ENCODE measurements at places on chromosomes 3 and 15.
A peak's percentile ranks its signal among the peaks of the same experiment; 100 is the strongest.

- no peak for DNase-seq
Observed at GRCh38 chr15:39539466-39539865, 41.4 kb upstream of the THBS1 start.

DNA sequence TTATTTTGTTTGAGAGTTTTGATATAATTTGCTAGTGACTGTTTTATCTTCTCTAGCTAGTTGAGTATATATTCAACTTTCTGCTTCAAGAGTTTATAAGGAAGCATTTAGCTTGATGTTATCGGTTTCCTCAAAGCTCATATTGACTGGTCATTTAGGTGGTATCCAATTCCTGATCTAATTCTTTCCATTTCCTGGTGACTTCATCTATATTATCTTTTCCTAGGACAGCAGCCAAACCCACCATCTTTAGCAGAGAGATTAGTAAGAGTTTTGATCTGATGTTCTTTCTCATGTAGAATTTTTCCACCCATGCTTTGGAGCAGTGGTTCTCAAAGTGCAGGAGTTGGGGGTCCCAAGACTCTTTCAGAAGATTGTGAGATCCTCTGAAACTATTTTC is 148.6 kb upstream of the STT3B start:
- DNase-seq: no peak

- no peak for DNase-seq
Observed at GRCh38 chr15:65466901-65467300, 44.2 kb upstream of the IGDCC4 start.

DNA sequence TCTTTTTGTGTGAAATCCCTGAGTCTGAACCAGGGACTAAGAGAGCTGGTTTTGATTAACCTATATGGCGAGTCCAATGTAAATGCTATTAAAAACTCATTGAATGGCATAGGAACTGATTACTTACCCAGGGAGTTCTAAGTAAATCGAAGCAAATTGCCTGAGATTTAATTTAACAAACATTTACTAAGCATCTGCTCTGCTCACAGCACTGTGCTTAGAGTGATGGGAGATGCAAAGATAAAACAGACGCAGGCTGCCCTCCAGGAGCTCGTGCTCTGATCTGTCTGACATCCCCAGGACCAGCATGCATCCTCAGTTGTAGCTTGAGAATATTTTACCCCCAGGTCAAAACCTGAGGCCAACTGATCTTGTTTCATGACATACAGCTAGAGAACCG is 247.9 kb downstream of the NR2F2 start:
- peak; percentile 70 for DNase-seq

DNA sequence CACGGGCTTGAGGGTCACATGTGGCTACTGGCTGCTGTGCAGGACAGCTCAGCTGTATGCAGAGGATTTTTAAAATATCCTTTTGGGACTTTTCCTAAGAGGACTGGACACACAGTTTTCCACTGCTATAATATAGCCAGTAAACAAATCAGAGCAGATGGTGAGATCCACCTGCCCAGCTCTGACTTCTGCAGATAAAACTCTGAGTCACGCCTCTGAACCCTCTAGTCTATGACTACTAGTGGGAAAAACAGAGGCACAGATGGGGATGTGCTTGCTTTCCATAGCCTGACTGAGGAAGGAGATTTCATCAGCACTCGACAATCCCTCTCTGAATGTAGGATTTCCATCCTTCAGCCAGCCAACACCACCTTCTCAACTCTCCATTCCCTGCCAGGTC is 45.1 kb downstream of the COLQ start:
- peak; percentile 35 for DNase-seq

DNA sequence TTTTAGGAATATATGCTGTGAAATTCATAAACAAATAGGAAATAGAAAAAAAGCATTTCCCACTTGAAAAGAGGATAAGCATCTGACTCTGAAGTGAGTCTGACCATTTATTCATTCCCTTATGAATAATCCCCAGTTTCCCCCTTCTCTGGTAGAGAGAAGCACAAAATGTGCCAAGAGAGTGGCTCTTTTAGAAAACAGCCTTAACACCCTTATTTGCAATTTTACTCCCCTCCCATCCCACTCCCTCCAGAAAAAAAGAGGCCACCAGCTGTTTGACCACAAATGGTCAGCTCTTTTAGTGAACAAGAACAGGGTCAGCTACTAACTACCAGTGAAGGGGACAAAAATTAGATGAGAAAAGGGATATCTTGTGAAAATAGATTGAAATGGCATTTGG is 184.5 kb upstream of the ADAMTS9 start:
- no peak for DNase-seq

DNA sequence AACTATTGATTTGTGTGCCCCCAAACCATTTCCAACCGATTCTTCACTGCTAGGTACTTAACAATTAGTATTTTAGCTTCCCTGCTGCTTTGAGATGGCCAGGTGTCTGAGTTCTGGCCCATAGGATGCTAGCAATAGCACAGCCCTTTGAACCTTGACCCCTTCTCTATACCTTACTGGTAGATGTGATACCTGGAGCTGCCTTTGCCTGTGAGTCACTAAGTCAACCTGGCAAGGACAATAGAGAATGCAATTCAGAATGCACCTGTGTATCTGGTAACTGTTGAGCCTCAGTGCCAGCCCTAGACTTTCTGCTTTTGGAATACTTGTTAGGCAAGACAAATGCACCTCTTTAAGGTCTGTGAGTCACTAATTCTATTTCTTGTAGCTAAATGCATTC is 467.4 kb downstream of the GRM7 start:
- DNase-seq: no peak

- no peak for DNase-seq
Observed at GRCh38 chr3:40827226-40827625, 302.5 kb downstream of the ZNF621 start.

GRCh38 chr3:86930181-86930580 is 60.8 kb downstream of the VGLL3 start:
- DNase-seq: no peak

DNA sequence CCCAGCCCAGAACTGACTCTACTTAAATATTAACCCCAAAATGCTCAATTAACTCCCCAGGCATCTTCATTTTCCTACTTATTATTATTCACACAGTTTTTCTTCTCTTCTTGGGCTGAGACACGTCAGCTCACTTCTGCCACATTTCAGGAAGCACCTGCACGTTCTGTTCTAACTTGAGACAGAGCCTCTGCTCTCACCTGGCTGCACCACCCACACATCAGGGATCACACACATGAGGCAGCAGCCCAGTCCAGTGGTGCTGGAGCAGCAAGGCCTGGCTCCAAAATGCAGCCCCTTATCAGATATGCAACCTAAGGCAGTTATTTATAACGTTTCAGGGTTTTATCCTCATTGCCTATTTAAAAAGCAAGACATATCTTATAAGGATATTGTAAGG is 127.5 kb downstream of the OSBPL10 start:
- DNase-seq: no peak

- no peak for DNase-seq
Observed at GRCh38 chr15:39699516-39700374, 82.9 kb downstream of the FSIP1 start.

DNA sequence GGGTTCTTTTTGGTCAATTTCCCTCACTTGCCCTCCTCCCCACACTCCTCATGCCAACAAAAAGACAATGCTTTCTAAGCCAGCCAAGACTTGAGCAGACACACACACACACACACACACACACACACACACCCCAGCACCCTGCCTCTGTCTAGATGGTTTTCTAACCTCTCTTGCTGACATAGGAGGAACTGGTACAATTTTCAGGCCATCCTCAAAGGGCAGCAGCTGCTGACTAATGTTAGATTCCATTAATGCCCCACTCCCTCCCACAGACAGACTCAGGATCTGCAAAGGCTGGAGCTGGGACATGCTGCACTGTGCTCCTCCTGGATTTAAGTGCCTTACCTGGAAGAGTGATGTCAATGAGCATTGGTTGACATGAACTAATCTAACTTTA is 438.4 kb downstream of the OCA2 start:
- DNase-seq: no peak

DNA sequence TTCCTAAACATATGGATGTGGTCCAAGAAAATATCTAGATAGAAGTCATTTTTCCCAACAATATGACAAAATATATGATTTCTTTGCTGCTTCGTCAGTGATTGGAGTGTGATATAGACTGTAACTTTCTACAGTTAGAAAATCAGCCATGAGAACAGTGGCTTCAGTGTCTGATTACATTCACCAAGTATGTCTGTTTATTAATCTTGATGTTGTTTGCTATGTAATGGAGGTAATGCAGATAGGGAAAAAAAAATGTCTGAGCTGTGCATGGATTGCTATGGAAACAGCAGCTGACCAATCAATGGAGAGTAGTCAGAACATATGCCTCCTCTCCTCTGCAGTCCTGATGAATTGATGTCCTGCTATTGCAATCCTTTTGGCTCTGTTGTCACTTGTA is 72.3 kb upstream of the GAP43 start:
- DNase-seq: peak; percentile 57

GRCh38 chr3:2714834-2715233 is 395.3 kb downstream of the IL5RA start:
- DNase-seq: no peak

DNA sequence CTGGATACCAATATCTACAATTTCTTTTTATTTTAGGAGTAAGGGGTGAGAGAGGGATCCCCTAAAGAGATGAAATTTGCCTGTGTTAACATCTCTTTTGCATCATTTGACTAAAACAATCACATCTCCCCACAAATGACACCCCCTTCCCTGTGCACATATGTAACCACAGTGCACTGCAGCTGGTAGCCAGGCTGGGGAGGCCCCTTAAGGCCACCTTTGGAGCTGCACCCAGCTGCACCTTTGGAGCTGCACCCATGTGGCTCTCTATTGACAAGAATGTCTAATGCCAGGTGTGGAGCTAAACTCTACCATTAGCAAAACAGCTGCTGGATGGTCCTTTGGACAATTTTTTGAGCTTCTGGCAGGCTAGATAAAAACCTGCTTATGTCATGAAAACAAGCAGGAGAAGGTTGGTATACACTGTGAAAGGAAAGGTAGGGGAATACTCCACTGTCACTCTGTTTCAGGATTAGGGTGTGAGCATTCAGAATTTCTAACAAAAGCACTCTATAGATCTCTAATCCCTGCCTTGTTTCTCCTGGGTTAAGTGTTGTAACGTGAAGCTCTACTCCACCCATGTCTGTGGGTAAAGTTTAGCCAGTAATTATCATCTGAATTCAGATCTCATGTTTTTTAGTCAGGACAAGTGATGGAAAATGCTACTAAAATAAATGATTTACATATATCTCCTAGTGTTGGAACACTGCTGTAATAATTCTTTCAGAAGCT is 52.1 kb downstream of the TFG start:
- no peak for DNase-seq

GRCh38 chr3:138935863-138936740 is 10.8 kb downstream of the FOXL2 start:
- peak; percentile 73 for DNase-seq

DNA sequence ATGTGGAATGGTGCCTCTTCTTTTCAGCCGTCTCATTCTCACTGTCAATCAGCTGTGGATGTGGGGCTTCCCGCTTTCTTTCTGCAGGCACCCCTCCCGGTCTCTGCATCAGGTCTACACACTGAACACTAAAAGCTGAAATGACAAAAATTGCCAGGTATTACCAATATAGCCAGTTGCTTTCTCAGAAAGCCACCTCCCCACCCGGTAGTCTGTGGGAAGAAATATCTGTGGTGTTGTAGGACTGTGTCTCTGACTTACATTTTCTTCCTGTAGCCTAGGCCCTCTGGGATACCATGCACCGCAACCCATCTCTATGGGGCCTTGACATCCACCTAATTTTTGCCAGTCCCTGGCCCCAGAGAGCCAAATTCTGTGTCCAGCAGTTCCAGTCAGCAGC is 19.2 kb upstream of the EPHB1 start:
- no peak for DNase-seq

- DNase-seq: no peak
Observed at GRCh38 chr3:159632851-159633250, 355.8 kb upstream of the IL12A start.

DNA sequence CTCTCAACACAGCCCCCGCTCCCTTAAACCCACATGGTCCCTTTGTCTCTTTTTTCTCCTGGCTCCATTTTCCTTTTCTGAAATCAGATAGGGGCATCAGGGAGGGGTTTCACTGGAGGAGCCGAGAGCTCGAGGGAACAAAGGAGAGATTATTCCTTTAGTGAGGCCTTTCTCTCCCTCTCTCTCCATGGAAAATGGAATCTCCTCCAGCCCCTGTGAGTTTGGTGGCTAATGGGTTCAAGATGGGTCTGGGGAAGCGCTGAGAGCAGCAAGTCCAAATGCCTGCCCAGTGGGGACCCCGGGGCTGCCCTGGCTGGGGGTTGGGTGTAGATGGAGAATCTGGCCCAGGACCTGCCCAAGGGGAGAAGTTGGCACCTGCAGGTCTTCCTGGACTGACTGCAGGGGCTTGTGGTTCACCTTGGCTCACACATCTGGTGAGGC is 56.8 kb downstream of the ITGA11 start:
- no peak for DNase-seq

- no peak for DNase-seq
Observed at GRCh38 chr3:156535798-156536197, 19.1 kb downstream of the SSR3 start.

- DNase-seq: no peak
Observed at GRCh38 chr3:149374391-149374790, 3.1 kb downstream of the TM4SF1 start.

DNA sequence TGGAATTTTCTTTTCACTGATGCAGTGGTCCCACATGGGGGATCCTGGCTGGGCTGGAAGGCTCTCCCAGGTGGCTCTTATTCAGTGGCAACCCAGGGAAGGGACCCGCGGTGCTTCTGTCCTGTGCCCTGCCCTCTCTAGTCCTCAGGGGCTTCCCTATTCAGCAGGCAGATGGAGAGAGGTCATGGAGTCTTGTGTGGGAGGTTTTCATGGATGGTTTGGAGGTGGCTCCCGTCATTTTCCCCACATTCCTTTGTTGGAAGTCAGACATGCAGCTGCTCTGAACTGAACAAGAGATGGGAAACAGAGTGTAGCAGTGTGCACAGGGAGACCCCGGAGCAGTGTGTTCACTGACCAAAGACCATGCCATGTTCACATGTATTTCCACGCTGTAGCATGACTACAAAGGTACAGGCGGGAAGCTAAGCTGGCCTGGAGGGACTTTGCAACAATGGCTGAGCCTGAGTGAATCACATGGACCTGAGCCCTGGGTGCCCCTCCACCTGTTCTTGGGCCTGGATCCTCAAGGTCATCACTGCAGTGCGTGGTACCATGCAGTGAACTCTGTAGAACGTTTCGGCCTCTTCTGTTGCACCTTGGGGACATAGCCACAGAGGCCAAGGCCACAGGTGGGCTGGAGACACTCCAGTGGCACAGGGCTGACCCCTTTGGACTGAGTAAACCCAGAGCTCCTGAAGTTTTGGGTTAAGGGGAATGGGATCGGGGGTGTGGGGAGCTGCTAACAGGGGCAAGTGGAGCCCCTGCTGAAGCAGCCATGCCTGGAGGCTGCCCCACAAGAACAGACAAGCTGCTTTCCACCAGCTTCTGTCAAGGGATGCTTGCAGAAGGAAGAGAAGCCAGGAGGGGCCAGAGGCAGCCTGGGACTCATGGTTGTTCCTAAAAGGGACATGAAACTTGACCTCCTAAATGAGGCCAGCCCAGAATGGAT is 123.0 kb downstream of the ASB7 start:
- no peak for DNase-seq

DNA sequence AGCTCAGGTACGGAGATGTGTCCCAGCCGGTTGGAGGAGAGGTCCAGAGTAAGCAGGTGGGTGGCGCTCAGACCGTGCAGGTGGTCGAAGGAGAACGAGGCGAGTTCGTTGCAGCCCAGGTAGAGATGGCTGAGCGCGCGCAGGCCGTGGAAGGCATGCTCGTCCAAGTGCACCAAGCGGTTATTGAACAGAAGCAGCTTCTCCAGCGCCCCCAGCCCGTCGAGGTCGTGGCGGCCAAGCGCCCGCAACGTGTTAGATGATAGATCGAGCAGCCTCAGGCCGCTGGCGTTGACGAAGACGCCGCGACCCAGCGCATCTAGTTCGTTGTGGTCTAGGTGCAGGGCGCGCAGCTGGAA is 648 bp downstream of the AMIGO3 start:
- DNase-seq: no peak

Data from BE2C (cell line).